ENCODE measurements at places on chromosomes 5 and 9.

- DNase-seq, result no peak
Observed at GRCh38 chr5:126186210-126186609, 237.0 kb upstream of the GRAMD2B start.

DNA sequence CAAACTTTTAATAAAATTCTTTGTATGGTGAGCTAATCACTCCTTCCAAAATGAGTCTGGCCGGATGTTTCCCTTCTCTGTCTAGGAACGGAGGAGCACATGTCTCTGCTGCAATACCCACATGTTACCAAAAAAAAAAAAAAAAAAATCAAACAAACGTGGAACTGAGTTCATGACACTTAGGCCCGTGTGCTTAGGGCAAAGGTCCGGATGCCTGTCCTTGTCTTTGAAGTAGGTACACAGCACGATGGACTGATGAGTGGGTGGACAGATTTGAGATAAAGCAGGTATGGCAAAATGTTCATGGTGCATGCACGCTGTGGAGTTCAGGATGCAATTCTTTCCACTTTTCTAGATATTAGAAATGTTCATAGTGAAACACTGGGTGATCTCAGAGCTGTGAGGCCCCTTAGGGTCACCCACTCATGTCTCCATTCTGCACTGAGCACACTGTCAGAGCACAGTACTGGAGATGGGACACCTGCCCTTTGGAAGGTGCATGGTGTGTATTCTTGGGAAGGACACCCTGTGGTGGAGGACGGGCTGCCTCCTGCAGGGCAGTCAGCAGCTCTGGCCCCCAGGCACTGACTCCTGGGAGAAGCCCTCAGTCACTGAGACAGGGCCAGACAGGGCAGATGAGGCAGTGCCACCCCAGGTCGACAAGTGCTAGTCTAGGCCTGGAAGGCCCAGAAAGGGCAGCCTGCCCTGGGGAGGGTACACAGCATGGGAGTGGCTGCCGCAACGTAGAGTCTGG lies 43.6 kb downstream of the GADD45G start:
- DNase-seq, result no peak

- no peak for DNase-seq
Observed at GRCh38 chr9:70979966-70980365, 141.5 kb downstream of the TRPM3 start.

DNA sequence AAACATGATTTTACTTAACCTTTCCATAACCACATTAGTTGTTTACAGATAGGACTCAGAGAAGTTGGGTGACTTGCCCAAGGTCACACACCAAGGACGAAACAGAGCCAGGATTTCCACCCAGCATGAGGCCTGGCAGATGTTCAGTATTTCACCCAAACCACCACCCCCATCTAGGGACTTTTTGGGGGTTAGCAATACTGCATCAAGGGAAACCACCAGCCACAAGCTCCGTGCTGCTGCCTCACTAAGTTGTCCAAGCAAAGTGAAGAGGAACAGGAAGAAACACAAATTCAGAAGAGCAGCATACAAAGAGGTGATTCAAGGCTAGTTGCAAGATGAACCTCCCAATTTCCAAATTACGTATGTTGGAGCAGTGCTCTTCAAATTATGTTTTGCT lies 219.6 kb upstream of the RORB start:
- DNase-seq, result no peak

Data from KG1 (cell line).